ENCODE measurements at places on chromosomes 11 and 22.
A peak's percentile ranks its signal among the peaks of the same experiment; 100 is the strongest.

DNA sequence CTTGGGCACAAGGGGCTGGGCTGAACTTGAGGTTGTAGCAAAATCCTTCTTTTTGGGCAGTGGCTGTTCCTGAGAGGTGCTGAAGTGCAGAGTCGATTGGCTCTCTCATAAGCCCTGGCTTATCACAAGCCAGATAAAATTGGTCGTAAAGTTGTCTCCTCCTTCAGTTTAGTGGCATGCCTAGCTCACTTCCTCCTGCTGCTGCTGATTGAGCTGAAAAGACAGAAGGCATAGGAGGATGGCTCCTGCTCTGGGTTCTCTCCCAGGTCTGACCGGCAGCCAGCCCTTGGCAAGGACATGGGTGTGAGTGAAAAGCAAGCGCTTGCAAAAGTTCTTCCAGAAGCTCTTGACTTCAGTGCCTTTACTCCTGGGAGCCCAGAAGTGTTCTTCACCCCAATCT is 83.9 kb downstream of the LDLRAD3 start:
- no peak for DNase-seq
- H3K27me3 ChIP-seq, result no peaks in the 10 kb centered on the region
- no peaks in the 10 kb centered on the region for H3K4me1 ChIP-seq
- no peak overlapping the region for H3K27ac ChIP-seq

DNA sequence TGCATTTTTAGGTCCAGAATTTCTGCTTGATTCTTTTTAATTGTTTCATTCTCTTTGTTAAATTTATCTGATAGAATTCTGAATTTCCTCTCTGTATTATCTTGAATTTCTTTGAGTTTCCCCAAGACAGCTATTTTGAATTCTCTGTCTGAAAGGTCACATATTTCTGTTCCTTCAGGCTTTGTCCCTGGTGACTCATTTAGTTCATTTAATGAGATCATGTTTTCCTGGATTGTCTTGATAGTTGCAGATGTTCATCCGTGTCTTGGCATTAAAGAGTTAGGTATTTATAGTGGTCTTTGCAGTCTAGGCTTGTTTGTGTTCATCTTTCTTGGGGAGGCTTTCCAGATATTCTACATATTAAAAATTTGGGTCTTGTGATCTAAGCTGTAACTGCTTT is 694.8 kb upstream of the CCDC179 start:
- no peak overlapping the region for H3K4me3 ChIP-seq
- no peaks in the 10 kb centered on the region for H3K36me3 ChIP-seq
- H3K27me3 ChIP-seq, result no peaks in the 10 kb centered on the region

DNA sequence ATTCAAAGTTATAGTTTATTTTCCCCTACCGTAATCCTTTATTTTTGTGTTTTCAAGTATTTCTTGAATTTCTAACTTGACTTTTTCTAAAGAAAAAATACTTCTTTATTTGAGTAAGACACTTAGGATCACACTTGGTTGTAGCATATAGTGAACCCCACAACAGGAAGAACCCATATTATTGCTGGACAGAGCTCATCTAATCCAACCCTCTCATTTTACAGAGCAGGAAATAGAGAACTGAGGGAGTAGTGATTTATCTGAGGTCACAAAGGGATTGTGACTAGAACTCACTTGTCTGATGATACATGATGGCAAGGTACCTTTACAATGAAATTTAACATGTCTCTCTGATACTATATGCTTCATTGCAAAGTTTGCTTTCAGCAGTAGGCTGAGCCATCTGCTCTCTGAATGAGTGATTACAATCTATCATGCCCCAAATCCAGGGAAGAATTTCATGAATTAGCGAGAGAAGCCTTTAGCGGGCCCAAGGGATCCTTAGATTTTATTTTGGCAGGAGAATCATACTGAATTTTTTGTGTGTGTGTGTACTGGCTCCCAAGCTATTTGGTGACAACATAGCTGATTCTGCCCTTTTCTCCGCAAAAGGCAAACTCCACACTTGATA is 9.8 kb downstream of the SLC17A6 start:
- DNase-seq, result no peak
- no peak overlapping the region for H3K4me3 ChIP-seq
- H3K27ac ChIP-seq, result no peak overlapping the region
- no peaks in the 10 kb centered on the region for H3K4me1 ChIP-seq
- no peaks in the 10 kb centered on the region for H3K27me3 ChIP-seq

GRCh38 chr11:114285599-114285998 is 10.6 kb upstream of the NNMT start:
- H3K4me1 ChIP-seq, result no peaks in the 10 kb centered on the region
- peaks cover 9% of the 10 kb centered on the region for H3K27me3 ChIP-seq
- H3K27ac ChIP-seq, result no peak overlapping the region
- H3K4me3 ChIP-seq, result no peak overlapping the region
- no peak for DNase-seq

- no peak for DNase-seq
- H3K27me3 ChIP-seq, result no peaks in the 10 kb centered on the region
- no peaks in the 10 kb centered on the region for H3K4me1 ChIP-seq
- peaks cover 15% of the 10 kb centered on the region for H3K36me3 ChIP-seq
- no peak overlapping the region for H3K27ac ChIP-seq
Observed at GRCh38 chr11:108944471-108945178, 279.8 kb downstream of the DDX10 start.

GRCh38 chr11:17747131-17747955 is 12.8 kb downstream of the KCNC1 start:
- no peak for DNase-seq
- H3K27ac ChIP-seq, result no peak overlapping the region
- no peaks in the 10 kb centered on the region for H3K36me3 ChIP-seq
- H3K4me1 ChIP-seq, result no peaks in the 10 kb centered on the region
- no peak overlapping the region for H3K4me3 ChIP-seq

- H3K4me1 ChIP-seq, result no peaks in the 10 kb centered on the region
- DNase-seq, result no peak
- no peak overlapping the region for H3K27ac ChIP-seq
- no peaks in the 10 kb centered on the region for H3K27me3 ChIP-seq
- H3K4me3 ChIP-seq, result no peak overlapping the region
Observed at GRCh38 chr11:64563966-64564365, 27.1 kb upstream of the SLC22A12 start.

DNA sequence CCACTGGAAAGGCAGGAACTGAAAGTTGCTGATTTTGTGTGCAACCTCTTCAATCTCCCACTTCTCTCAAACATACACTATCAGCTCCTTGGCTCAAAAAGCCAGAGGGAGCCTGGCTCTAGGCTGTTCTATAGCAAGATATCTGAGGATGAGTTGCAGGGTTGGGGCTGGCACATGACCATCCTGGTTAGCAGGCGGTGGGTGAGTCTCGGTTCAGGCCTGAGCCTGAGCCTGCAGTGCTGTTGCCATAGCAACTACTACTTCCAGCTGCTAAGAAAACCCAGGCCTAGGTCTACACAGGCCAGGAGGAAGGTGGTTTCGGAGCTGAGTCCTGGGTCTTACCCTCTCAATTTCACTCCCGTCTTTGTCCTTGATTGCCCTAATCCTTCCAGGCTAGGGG is 39.0 kb downstream of the CWC15 start:
- H3K4me3 ChIP-seq, result no peak overlapping the region
- H3K27ac ChIP-seq, result no peak overlapping the region
- H3K36me3 ChIP-seq, result no peaks in the 10 kb centered on the region
- H3K27me3 ChIP-seq, result no peaks in the 10 kb centered on the region
- peak; percentile 30 for DNase-seq
- H3K4me1 ChIP-seq, result peaks cover 22% of the 10 kb centered on the region

- H3K36me3 ChIP-seq, result no peaks in the 10 kb centered on the region
- H3K4me1 ChIP-seq, result no peaks in the 10 kb centered on the region
- no peaks in the 10 kb centered on the region for H3K27me3 ChIP-seq
- no peak for DNase-seq
- H3K27ac ChIP-seq, result no peak overlapping the region
Observed at GRCh38 chr11:101278286-101278685, 148.7 kb upstream of the PGR start.

- H3K4me3 ChIP-seq, result no peak overlapping the region
- DNase-seq, result no peak
- no peaks in the 10 kb centered on the region for H3K36me3 ChIP-seq
- no peaks in the 10 kb centered on the region for H3K27me3 ChIP-seq
- H3K4me1 ChIP-seq, result no peaks in the 10 kb centered on the region
- H3K27ac ChIP-seq, result no peak overlapping the region
Observed at GRCh38 chr11:114019046-114019445, 40.5 kb upstream of the ZBTB16 start.

GRCh38 chr11:56905936-56906335 is 82.8 kb upstream of the OR5AK2 start:
- no peaks in the 10 kb centered on the region for H3K36me3 ChIP-seq
- H3K4me3 ChIP-seq, result no peak overlapping the region
- DNase-seq, result no peak
- no peak overlapping the region for H3K27ac ChIP-seq
- peaks cover 4% of the 10 kb centered on the region for H3K27me3 ChIP-seq
- H3K4me1 ChIP-seq, result no peaks in the 10 kb centered on the region

GRCh38 chr22:23384431-23384830 is 195.7 kb downstream of the IGLL1 start:
- H3K4me1 ChIP-seq, result no peaks in the 10 kb centered on the region
- no peaks in the 10 kb centered on the region for H3K36me3 ChIP-seq
- H3K4me3 ChIP-seq, result no peak overlapping the region
- no peak overlapping the region for H3K27ac ChIP-seq

DNA sequence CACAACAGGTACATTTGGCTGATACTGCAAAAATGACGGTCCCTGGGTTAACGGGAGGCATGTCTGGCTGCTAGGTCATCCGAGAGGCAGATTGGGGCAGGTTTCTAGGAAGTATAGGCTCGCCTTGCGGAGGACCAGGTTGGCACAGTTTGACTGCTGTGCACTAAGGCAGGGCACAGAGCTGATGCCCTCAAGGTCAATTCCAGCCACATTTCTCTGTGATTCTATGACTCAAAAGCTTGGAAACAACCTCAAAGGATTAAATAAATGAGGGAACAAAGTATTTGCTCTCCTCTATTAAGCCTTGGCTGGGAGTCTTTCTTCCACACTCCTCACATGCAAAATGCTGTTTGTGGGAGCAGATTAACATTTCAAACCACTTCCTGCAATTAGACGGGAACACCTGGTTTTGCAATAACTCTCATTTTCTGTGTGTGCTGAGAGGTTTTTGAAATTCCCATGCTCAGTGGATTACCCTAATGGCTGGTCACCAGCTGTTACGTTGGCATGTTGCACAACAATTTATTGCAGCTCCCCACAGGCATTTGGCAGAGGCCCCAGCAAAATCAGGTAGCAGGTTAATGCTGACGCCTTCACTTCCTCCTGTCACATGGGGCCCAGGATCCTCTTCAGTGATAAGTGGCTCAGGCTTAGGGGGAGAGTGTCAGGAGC is 61.0 kb upstream of the PLET1 start:
- peaks cover 35% of the 10 kb centered on the region for H3K4me1 ChIP-seq
- peak; percentile 85 for DNase-seq
- H3K4me3 ChIP-seq, result no peak overlapping the region
- H3K27ac ChIP-seq, result peak overlapping the region; percentile 88

DNA sequence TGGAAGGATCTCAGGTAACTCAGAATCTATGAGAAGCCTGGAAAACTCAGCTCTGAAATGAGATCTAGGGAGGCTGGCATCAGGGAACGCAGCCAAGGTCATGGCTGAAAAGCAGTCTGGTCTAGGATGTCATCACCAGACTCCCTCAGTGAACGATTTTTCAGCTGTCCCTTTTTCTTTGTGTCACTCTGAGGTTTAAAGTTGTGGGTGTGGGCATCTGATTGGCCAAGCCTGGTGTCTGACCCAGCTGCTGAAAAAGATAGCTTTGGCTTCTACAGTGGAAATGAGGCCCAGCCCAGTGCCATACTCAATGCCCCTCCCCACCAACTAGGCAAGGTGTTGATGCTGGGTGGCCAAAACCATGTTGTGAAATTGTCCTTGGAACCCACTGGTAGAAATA is 14.5 kb downstream of the RPS3 start:
- no peak overlapping the region for H3K4me3 ChIP-seq
- H3K27me3 ChIP-seq, result no peaks in the 10 kb centered on the region
- peaks cover 30% of the 10 kb centered on the region for H3K36me3 ChIP-seq
- H3K4me1 ChIP-seq, result no peaks in the 10 kb centered on the region

DNA sequence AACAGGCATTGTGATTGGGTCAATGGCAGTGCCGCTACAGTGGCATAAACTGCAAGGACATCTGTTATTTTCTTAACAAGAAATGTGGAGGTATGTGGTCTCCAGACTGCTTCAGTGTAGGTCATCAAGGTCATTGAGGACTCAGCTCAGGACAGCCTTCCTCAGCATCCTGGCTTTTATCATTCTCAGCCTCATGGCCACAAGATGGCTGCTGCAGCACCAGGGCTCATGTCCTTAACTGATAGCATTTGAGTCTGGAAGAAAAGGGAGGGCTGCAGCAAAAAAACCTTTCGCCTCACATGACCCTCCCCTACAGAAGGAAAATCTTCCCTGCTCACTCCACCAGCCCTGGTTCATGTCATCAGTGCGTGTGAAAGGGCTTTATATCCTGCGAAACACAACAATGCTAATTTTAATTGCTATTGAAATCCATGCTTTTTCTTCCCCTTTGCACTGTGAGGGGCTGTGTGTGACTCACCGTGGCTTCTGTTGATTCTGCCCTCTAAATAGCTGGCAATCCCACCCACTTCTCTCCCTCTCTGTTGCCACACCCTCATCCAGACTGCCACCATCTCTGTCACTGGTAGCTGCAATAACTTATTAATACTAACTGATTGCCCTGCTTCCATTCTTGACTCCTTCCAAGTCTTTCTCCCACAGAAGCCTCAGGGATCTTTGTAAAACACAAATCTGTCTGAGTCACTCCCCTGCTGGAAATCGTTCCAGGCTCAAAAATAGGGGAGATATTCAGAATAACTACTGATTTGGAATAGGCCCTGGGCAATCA is 43.8 kb downstream of the CHRDL2 start:
- H3K27ac ChIP-seq, result no peak overlapping the region
- no peaks in the 10 kb centered on the region for H3K36me3 ChIP-seq
- no peaks in the 10 kb centered on the region for H3K4me1 ChIP-seq
- no peak for DNase-seq

DNA sequence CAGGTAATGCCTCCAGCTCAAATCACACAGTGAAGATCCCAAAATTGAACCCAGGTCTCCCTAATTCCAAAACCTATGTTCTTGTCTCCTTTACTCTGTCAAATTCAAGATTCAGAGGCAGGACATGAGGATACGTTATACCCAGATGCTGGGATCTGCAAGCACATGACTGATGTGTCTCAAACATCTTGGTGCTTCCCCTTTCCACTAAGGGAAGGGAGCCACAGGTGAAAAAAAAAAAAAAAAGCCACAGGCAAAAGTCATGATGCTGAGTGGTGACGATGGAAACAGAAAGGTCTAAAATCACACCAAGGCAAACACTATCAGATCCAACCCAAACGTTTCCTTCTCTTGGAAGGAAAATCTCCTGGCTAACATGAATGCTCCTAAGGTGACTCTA is 24.0 kb downstream of the ABTB2 start:
- no peak overlapping the region for H3K27ac ChIP-seq
- H3K4me3 ChIP-seq, result no peak overlapping the region
- DNase-seq, result no peak

GRCh38 chr11:119110439-119110838 is 3.3 kb downstream of the C2CD2L start:
- H3K27ac ChIP-seq, result no peak overlapping the region
- H3K27me3 ChIP-seq, result no peaks in the 10 kb centered on the region
- peaks cover 55% of the 10 kb centered on the region for H3K36me3 ChIP-seq
- H3K4me1 ChIP-seq, result peaks cover 37% of the 10 kb centered on the region
- no peak for DNase-seq
- no peak overlapping the region for H3K4me3 ChIP-seq

- no peaks in the 10 kb centered on the region for H3K4me1 ChIP-seq
- no peak overlapping the region for H3K4me3 ChIP-seq
- H3K36me3 ChIP-seq, result no peaks in the 10 kb centered on the region
- H3K27me3 ChIP-seq, result no peaks in the 10 kb centered on the region
- DNase-seq, result no peak
Observed at GRCh38 chr11:35786188-35786587, 123.6 kb downstream of the TRIM44 start.

GRCh38 chr11:35099278-35100012 is 39.5 kb upstream of the CD44 start:
- DNase-seq, result no peak
- no peak overlapping the region for H3K27ac ChIP-seq
- H3K4me1 ChIP-seq, result no peaks in the 10 kb centered on the region
- H3K4me3 ChIP-seq, result no peak overlapping the region
- H3K27me3 ChIP-seq, result no peaks in the 10 kb centered on the region
- no peaks in the 10 kb centered on the region for H3K36me3 ChIP-seq
